Nucleus accumbens (tissue), 56 donors: ENCODE measurements at places on chromosomes 5 and 9.

DNA sequence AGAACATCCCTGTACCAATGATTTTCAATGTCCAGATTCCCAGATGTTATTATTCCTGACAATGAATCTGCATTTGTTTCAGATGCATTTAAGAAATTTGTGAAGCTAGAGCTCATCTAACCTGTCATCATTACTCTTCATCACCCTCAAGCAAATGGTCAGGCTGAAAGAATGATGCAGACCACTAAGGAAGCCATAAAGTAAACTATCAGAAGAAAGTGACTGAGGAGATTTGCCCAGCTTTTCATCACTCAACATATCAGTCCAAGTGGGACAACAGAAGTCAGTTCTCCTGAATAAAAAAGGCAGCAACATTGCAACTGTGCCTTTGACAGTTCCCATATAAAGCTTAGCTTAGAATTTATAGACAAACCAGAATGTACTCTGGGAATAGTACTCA lies 419.9 kb downstream of the PDE4D start:
- no peak for DNase-seq

GRCh38 chr9:137173796-137174664 lies 2.2 kb upstream of the TMEM210 start:
- DNase-seq, result no peak

DNA sequence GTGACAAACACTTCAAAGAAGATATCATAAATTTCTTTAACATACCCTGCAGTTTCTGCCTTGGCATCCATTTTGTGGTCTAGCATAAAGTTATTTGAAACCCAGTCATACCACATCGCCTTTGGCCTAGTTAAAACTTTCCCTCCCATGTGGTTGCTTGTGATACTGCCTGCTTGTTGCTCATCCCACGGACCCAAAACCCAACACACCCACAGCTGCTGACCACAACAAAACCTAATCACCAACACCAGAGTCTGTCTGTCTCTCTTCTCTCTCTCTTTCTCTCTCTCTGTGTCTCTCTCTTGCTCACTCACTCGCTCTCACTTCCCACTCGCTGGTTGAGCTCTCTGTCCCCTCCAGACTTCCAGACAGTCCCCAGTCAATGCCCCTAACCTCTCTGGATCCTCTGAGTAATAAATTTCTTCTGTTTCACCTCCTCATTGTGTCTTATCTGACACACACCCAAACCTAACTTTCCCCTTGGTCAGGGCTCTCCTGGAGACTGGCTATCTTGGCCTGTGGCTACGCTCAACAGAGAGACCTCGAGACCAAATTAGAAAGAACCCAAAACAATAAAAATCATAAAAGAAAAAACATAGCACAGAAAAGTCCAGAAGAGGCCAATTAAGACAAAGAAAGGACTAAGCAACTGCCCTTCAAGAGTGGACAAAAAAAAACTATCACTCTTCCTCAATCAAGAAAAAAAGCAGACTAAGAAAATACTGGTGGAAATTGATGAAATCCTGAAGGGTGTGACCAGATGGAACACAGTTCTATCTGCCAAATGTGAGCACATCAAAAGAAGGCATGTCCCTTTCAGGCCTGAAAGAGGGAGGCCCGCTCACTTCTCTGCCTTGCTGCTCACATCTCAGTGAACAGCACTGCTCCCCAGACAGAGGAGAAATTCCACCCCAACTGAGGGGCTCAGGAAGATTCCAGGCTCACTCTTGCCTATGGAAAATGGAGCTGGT lies 41.5 kb downstream of the TTLL11 start:
- no peak for DNase-seq

DNA sequence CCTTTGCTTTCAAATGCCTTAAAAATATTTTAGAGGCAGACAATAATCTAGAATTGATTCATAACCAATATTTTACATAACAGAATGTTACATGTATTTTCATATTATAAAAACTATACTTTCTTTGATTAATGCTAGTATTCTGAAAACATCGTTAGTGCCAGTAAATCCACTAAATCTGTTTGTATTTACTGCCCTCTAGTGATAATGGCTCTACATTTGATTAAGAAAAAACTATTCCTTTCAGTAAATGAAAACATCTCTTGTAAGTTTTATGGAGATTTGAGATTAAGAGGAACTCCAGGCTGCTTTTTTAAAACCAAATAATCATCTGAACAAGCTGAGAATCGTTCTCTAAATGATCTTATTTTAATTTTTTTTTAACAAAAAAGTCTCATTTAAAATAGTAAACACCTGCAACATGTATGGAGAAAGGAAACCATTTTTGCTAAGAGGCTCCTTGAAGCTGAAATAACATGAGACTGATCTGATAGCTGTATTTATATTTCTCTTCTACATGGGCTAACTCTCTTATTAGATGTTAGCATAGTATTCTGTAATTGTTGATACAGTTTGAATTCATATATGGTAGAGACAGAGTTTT lies 424.7 kb downstream of the RAB3C start:
- DNase-seq, result no peak

DNA sequence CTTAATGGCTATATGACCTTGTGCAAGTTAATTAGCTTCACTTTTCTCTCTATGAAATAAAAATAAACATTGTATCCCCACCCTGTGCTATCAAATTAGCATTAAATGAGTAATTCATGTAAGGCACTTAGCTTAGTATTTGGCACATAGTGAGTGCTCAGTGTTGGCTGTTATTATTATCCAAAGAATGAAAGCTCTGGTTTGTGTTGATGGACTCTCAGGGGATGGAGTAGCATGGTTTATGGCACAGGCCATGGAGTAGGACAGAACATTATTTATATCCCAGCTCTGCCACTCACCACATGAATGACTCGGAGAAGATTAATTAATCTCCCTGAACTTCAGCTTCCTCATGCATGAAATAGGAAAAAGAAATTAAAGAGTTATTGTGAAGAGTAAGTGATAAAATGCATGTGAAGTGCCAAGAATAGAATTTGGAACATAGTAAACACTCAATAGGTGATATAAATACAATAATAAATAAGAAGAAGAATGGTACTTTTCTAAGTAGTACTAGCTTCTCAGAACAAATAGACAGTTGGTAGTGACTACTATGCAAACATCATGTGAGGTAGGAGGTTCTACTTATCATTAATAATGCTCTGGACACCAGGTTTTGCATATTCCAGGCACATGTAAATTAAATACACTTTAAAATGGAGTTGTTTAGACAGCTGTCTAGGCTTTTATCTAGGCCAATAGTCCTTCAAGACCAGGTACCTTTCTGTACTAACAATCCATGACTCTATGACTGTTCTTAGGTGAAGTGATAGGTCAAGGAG lies 146.4 kb downstream of the GRIA1 start:
- no peak for DNase-seq

DNA sequence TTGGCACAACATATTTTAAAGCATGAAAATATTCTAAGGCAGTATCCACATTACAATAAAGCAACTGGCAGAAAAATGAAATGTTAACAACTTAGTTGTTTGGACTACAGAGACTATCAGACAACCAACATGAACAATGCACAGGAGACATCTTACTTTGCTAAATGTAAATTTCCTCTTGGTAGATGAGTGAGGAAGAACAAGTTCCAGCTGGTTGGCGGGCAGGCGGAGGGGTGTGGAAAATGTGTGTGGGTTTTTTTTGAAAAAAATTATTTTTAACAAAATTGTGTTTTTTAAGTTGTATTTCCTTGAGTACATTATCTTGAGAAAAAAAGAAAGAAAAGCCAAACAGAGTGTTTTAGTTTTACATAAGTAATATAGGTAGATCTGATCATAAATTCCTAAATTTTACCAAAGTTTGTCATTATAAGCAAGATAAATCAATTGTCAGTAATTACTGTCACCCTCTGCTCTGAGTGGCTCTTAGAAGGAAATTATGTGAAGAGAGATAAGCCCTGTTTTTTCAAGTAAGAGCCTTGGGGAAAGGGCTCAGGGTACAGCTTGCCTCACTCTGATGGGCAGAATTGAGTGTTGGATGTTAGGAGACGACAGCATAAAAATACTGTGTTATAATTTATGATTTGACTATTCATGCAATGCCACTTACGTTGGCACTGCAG lies 42.5 kb downstream of the TMEM167A start:
- DNase-seq, result no peak

- no peak for DNase-seq
Measured at GRCh38 chr9:72394066-72394465, 29.1 kb upstream of the ZFAND5 start.

DNA sequence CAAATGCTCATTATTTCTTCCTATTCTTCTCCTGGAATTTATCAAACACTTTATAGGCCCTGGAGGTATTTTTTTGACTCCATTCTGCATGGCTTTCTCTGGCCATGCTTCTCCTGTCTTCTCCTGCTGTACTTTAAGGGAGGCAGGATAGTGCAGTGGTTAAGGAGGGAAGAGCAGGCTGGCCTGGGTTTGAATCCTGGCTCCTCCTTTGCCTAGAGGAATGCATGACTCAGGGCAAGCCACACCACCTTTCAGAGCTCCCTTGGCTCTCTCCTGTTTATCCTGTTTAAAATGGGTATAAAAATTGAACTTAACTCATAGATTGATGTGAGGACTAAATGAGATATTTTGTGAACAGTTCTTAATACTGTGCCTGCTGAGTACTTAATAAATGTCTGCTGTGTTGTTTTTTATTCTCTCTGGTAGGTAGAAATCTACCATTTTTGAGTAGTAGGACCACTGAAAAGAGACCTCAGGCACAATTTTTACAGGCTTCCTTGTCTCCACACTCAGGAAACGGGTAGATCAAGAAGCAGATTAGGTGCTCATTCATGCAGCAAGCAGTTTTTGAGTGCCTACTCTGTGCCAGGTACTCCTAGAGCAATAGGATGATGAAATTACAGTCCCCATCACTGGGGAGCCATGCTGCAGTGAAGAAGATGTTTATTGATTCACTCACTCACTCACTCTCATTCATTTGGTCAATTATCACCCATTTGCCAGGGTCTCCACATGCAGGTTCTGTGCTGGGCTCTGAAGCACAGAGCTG lies 32.7 kb upstream of the ARAP3 start:
- DNase-seq, result no peak

- peak; percentile 50 for DNase-seq
Measured at GRCh38 chr5:172005708-172006320, 624 bp downstream of the FBXW11 start.

- DNase-seq, result no peak
Measured at GRCh38 chr9:23551311-23551721, 274.7 kb downstream of the ELAVL2 start.

GRCh38 chr9:107810461-107810961 lies 320.9 kb upstream of the KLF4 start:
- no peak for DNase-seq

- DNase-seq, result no peak
Measured at GRCh38 chr5:136012041-136012804, 16.6 kb upstream of the TGFBI start.

- DNase-seq, result no peak
Measured at GRCh38 chr5:84215521-84215920, 169.2 kb downstream of the EDIL3 start.

DNA sequence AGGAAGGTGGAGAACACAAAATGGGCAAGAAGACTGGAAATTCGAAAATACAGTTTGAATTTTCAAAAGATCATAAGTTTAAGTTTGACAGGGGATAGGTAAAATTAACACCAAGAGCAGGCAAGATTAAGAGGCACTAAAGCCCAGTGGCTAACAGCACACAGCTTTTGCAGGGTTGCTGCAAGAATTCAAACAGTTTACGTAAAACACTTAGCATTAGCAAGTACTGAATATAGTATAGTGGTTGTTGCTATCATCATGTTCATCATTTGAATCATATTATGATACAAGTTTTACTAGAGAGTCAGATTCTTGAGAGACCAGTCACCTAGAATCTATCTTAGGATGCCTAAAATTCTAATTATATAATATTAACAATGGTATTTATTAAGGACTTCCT lies 61.2 kb upstream of the IFNK start:
- no peak for DNase-seq

DNA sequence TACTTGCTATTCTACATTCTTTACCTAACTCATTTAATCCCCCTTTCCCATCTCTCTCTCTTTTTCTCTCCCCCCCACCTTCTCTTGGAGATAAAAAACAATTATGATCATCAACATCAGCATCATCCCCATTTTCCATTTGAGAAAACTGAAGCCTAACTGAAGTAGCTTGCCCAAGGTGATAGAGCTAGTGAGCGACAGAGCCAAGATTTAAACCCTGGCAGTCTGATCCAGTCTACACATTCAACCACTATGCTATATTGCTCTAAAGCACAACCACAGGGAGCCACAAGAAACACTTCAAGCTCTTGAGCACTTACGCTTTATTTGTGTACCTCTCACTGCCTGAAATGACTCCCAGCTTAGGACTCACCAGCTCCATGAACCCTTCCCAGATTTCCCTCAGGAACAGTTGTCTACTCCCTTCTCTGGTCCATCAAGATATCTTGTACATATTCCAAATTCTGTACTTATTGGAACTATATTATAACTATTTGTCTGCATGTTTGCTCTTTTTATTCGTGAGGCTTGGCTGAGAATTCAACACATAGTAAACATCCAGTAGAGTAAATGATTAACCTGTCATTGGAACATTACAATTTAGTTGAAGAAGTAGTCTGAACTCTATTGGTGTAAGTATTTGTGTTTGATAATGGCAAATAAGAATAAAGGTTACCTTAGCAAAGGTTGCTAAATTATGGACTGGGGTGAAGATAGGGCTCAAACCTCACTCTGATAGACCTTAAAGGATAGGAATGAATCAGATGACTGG lies 164.8 kb downstream of the EFNA5 start:
- DNase-seq, result no peak

DNA sequence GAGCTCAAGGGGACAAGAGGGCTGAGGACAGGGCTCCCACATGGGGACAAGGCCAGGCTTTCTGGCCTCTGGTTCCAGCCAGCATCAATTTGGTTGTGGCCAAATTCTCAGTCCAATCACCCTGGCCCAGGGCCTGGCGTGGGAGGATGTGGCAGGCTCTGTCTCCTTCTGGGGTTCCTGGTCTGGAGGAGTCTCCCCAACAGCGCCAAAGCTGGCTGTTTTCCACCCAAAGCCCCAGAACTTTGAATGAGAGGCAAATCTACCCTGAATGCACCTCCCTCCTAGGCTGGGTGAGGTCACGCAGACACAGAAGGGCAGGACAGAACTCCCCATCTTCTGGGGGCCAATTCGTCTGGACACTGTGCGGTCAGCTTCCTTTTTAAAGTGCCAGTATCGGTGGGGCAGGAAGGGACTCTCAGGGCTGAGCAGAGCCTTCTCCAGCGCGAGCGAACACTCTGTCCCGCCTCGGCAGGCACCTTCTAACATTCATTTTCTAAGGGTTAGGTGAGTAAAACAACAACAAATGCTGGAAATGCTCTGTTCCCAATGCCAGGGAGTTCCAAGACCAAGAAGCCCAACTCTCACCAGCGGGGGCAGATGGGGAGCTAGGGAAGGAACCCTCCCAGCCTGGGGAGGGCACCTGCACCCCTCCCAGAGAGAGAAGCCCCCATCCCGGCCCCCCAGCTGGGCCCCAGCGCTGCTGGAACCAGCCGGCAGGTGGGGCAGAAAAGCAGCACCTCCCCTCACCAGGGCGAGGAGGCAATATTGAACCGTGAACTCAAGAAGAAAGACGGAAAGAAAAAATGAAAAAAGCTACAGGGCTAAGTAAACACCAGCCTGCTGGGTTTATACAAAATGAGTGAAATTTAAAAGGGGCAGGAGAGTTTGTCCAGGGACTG lies 3.7 kb upstream of the DPM2 start:
- no peak for DNase-seq
